Stimulated activated naive CD4-positive, alpha-beta T cell (primary cell): ENCODE measurements at places on chromosomes 1 and 21.

DNA sequence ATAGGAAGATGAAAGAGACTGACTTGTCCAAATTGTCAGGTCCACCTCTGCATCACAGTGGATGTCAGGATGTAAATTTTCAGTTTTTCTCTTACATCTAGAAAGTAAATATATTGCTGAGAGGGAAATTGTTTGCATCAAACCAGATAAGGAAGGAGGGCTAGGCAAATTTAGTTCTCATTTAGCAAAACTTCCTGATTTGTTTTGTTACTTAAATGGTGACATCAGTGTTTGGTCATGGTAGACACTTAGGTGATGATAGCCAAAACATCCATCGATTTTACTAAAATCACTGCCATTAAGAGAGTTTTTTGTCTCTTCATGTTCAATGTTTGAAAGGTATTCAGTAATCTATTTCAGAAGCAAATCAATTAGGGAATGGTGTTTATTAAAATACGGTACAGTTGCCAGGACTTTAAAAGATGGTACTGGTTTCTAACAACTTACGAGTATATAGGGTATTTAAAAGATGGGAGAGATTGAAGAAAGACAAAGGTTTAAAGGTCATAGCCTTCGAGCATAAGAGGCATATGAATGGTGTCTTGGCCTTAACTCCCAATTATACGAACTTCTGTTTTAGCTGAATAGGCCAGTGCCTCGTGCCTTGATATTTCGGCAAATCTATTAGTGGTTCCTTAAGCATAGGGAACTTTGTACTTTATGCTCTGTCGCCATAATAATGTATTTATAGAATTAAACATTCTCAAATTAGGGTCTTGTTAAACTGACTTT is 3.0 kb downstream of the IER5 start:
- DNase-seq: no peak

DNA sequence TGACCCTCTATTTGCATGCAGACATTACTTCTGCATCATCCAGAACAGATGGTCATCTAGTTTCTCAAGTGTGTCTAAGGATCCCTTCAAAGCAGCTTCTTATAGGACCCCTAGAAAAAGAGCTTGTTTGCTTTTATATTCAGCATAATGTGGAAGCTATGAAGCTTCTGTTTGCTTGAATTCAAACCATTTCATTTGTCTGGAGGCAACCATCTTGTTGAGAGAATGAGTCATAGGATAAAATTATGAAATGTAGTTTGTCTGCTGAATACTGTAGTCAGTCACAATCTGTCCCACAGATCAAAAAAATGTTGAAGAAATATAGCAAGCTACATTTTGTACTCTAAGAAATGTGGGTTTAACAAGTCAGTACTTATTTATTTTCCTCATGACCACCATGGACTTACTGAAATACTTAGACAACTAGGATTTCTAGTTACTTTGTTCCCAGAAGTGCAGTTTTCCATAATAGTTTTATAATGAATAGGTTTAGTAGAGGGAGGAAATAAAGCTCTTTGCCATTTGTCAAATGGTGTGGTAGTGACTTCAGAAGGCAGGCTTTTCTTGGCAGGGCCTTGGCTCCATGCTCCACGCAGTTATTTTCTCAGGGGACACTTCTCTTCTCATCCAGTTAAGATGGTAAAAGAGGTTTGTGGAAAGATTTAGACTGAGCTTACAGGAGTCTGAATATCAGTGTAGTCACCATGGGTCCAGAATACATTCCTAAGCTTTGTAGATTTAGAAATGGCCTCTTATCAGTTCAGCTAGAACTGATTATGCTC is 74.8 kb upstream of the DEPDC1 start:
- no peak for DNase-seq

- DNase-seq: no peak
These were observed 303.6 kb downstream of the KCNH1 start for GRCh38 chr1:210830034-210831028.

DNA sequence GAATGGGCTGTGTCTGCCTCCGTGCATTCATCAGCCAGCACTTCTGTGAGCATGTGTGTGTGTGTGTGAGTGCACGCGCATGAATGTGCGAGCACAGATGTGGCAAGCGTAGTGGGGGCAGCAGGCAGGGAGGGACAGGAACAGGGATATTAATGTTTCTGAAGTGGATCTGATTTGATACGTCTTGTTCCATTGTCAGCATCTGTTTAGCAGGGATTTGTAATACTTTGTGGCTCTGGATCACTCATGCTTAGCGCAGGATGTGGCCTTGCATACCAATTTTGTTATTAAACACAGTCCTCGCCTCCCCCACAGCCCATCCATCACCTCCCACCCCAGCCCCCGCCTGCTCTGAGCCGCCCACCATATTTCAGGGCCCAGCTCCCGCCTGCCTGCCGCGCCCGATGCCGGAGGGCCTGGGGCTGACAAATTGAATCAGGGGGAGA is 52.4 kb downstream of the TMEM53 start:
- DNase-seq: no peak

DNA sequence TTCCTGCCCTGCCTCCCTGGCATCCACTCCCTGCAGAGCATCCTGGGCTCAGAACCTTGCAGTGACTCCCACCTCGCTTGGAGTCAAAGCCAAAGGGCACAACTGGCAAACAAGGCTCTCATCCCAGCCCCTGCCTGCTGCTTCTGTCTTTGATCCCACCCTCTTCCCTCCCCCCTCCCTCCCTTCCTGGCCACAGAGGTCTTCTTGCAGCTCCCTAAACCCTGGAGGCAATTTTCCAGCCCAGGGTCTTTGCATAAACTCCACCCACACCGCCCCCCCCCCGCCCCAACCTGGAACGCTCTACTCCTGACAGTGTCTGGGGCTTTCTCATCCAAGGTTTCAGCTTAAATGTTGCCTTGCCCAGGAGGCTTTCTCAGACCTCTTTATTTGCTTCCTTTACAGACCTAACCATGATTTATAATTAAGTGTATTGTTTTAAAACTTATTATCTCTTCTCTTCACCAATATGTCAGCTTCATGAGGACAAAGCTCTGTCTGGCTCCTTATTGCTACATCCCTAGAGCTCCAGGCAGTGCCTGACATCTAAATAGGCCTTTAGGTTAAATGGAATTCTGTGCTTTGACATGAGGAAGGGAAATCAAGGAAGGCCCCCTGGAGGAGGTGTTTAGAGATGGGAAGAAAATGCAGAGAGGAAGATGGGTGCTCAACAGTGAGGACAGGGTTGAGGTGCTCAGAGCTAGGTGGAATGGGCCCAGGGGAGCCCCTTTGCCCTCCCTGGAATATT is 37.7 kb upstream of the PADI1 start:
- DNase-seq: no peak

- DNase-seq: no peak
These were observed 31.4 kb downstream of the NAV1 start for GRCh38 chr1:201570181-201570885.

GRCh38 chr1:90970208-90970607 is 51.6 kb downstream of the ZNF644 start:
- DNase-seq: no peak

- no peak for DNase-seq
These were observed 973 bp downstream of the SDF4 start for GRCh38 chr1:1230656-1231399.

DNA sequence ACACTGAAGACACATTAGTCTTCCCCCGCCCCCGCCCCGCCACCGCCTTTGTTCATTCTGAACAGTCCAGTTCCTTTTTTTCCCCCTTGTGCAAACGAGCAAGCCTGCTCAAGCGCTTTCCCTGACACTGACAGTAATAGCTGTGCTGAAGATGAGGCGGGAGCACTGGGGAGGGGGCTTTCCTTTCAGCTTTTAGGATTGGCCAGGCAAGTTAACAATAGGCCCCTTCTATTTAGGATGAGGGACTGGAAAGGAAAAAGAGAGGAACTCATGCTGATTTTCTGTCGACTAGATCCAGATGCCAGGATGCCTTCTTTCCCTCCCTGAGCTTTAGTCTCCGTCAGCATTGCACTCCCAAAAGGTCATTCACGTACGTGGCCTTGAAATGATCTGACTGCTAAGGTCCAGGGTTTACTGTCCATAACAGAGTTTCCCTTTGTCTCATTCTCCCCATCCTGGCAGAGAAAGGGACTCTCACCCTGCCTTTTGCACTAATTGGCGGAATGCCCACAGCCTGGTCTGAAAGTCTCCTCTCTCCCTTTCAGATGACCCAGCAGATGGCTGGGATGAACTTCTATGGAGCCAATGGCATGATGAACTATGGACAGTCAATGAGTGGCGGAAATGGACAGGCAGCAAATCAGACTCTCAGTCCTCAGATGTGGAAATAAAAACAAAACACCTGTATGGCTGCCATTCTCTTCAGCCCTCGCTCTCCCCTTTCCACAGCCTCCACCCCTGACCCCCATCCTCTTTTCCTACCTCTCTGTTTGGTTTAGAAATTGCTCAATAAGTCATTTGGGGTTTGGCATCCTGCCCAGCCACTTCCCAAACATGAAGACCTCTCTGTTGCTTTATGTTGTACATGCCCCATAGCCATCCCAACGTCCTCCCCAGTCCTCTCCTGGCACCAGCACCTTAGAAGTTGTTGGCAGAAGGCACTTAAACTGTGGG is 28.6 kb upstream of the ZFP69B start:
- no peak for DNase-seq

GRCh38 chr1:95655321-95656020 is 421.5 kb downstream of the RWDD3 start:
- DNase-seq: no peak

GRCh38 chr21:37166733-37167132 is 93.7 kb downstream of the TTC3 start:
- DNase-seq: no peak
